ENCODE measurements at places on chromosomes 12 and 14. TPM values are rescaled to one million over a fixed set of nuclear protein-coding genes. Genes with fewer than 3 reads are reported as not detected.

Gene FBLN5
- total RNA-seq: 49.2 TPM

- no peaks in the 10 kb centered on the region for H3K27me3 ChIP-seq
- no peak for DNase-seq
- H3K27ac ChIP-seq: no peak overlapping the region
Measured at GRCh38 chr14:90665321-90666000, 150.8 kb downstream of the TTC7B start.

Gene OTX2
- not detected for total RNA-seq

DNA sequence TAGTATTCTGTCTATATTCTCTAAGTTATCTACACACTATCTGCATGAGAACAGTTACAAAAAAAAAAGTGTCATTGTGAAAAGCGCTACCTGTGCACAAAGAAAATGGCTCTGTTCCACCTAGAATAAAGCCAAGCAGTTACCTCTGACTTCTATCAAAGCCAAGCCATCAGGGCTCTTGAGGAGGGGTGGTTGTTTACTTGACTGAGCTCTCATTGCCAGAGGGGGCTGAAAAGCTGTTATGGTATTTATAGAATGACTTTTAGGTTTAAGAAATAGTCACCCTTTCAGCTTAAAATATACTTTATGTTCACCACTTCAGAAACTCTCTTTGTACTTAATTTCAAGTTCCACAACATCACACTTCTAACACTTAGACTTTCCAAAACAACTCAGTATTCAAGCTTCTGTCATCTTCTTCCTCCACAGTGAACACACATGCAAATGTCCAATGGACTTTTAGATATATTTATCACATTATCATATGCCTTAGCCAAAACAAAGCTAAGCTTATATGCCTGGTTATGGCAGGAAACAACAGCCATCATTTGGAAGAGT lies 7.5 kb downstream of the ITPR2 start:
- DNase-seq: no peak
- no peaks in the 10 kb centered on the region for H3K27me3 ChIP-seq
- no peaks in the 10 kb centered on the region for H3K36me3 ChIP-seq
- no peak overlapping the region for H3K27ac ChIP-seq
- no peaks in the 10 kb centered on the region for H3K4me1 ChIP-seq

DNA sequence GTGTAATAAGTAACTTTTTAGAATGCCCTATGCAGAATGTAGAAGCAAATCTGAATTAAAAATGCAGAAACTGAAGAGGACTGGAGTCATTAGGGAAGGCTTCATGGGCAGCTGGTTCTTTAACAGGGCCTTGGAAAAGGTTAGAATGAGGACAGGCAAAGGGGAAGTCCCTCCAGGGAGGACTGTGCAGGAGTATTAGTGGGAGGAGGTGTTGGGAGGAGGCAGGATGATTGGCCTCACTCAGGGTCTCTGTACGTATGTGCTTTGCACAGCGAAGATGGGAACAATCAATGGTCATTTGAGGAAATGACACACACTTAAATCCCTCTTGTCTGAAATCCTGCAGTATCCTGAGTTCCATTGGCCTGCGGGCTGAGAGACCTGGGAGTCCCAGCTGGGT lies 119.7 kb downstream of the PTCSC3 start:
- no peaks in the 10 kb centered on the region for H3K27me3 ChIP-seq
- DNase-seq: no peak
- no peak overlapping the region for H3K27ac ChIP-seq

DNA sequence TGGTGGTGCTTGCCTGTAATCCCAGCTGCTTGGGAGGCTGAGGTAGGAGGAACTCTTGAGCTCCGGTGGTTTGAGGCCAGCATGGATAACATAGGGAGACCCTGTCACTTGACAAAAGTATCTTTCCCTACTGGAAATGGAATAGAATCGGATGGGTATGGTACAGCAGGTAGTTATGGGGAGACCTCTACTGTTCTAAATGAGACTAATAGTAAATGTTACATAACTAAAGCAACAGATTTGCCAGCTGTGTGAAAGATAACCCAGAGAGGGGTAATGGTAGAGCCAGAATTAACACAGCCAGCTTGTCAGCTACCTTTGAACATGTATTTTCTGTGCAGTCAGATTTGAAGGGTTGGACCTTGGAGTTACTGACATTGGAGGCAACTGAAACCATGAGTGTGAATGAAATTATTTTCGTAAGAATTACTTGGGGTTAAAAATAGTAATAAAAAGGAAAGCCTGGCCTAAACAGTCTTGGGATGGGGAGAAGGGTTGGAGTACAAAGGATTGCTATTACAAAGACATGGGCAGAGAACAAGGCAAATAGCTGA lies 21.7 kb upstream of the NUP107 start:
- H3K27ac ChIP-seq: no peak overlapping the region
- no peak overlapping the region for H3K4me3 ChIP-seq
- H3K4me1 ChIP-seq: no peaks in the 10 kb centered on the region
- peaks cover 7% of the 10 kb centered on the region for H3K36me3 ChIP-seq
- H3K27me3 ChIP-seq: no peaks in the 10 kb centered on the region
- DNase-seq: no peak

DNA sequence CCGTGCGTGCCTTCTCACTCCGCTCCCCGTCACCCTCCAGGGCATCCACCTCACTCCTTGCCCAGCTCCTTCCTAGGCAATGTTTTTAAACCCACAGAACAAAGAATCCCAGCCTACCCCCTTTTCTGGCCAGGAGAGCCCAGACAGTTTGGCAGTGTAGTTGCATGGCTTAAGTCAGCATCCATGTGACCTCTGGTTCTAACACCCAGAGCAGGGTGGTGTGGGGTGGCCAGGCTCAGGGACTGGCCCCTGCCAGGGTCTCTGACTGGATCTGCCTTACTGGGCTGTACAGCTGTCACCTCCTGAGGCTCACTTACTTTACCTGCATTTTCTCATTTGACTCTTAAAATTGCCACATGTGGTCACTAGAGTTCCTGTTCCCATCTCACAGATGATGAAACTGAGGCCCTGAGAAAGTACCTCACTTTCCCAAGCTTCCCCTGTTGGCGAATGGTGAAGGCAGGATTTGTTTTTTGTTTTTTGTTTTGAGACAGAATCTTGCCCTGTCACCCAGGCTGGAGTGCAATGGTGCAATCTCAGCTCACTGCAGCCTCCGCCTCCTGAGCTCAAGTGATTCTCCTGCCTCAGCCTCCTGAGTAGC lies 18.3 kb downstream of the SDS start:
- no peak overlapping the region for H3K4me3 ChIP-seq
- H3K36me3 ChIP-seq: no peaks in the 10 kb centered on the region
- no peaks in the 10 kb centered on the region for H3K4me1 ChIP-seq
- H3K27me3 ChIP-seq: no peaks in the 10 kb centered on the region
- H3K27ac ChIP-seq: no peak overlapping the region

DNA sequence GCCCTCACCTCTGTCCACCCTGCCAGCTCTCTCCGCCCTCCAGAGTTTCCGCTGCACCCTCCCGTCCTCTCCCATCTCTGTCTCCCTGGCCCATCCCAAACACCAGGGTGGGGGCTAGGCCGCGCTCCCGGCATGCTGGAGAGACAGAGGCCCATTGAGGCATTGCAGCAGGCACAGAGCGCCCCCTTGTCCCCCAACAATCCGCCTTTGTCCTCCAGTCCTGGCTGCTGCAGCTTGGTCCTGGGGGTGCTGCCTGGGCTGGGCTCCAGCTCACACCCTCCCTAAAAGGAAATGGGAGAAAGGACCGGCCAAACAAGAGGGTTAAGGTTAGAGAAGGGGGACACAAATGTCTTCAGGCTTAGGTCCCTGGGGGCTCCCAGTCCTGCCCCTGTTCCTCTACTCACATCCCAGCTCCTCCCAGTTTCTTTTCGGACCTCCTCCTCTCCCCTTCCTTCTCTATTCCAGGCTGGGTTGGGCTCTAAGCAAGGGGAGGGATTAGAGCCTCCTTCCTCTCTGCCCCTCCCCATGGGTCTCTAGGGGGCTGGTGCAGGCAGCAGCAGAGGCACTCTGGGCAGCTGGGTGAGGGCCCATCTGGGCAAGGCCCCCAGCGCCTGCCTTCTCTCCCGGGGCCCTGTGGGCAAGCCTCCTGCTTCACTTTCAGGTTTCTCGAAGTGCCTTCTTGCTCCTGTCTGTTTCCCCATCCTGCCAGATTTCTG lies at the start of gene CMTM5:
CMTM5 (plus strand) TSS at position 565 of the 716 bp plus-strand sequence. CDS start 206 bp downstream, outside the sequence.
- peak within 1 kb of the TSS; percentile 38 for H3K27ac ChIP-seq
- H3K4me1 ChIP-seq: no peaks in the 10 kb centered on the region
- no peak for DNase-seq
- H3K27me3 ChIP-seq: no peaks in the 10 kb centered on the region
- no peak within 1 kb of the TSS for H3K4me3 ChIP-seq

DNA sequence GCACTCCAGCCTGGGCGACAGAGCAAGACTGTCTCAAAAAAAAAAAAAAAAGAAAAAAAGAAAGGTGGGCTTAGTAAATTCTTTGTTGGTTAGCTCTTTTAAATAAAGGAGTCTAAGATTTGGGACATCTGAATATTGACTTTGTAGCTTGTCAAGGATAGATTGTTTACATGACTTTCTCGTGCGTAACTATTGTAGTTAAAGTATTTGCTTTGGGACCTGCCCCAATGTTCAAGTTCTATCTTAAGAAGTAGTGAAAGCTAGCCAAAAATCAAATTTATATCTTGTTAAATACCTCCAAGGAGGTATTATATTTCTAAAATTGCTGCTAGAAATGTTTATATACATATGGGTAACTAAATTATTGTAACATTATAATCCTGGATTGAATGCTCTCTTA lies 32.4 kb downstream of the PTPN21 start:
- peaks cover 25% of the 10 kb centered on the region for H3K4me1 ChIP-seq
- H3K4me3 ChIP-seq: no peak overlapping the region
- H3K27me3 ChIP-seq: no peaks in the 10 kb centered on the region
- no peak overlapping the region for H3K27ac ChIP-seq
- H3K36me3 ChIP-seq: no peaks in the 10 kb centered on the region

Gene C14orf39
- not detected for total RNA-seq

DNA sequence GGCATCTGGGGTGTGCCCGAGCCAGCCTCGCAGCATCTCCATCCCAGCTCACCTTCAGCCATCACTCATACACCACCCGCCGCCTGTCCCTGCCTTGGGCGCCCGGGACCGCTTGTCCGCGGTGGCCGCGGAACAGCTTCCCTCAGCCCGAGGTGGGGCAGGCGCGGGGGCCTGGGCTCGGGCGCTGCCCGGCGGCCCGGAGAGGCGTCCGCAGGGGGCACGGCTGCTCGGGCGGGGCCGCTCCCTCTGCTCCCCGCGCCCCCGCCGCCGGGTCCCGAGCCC lies 430 bp downstream of the SLC41A2 start:
- peak overlapping the region; percentile 91 for H3K27ac ChIP-seq
- DNase-seq: peak; percentile 54
- H3K27me3 ChIP-seq: no peaks in the 10 kb centered on the region
- H3K36me3 ChIP-seq: no peaks in the 10 kb centered on the region
- H3K4me3 ChIP-seq: peak overlapping the region; percentile 92
- peaks cover 28% of the 10 kb centered on the region for H3K4me1 ChIP-seq

- no peaks in the 10 kb centered on the region for H3K36me3 ChIP-seq
- H3K27ac ChIP-seq: no peak overlapping the region
- H3K4me1 ChIP-seq: no peaks in the 10 kb centered on the region
- no peaks in the 10 kb centered on the region for H3K27me3 ChIP-seq
- no peak for DNase-seq
- no peak overlapping the region for H3K4me3 ChIP-seq
Measured at GRCh38 chr12:59742841-59743240, 147.0 kb downstream of the SLC16A7 start.

DNA sequence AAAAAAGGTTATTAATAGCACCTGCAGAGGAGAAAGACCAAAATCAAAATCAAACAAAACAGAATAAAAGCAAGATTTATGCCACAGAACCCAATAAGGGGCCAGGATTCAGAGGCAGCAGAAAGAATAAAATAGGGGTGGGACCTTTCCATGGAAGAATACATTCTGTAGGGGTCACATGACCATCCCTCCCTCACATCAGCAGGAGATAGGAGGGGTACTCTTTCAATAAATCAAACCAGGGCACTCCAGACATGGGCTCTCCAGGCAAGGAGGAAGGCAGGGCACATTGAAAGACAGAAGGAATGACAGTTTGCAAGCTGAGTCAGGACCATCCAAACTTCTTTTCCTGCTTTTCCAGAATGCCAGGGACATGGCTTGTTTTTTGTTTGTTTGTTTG lies 39.8 kb downstream of the OTX2 start:
- H3K4me1 ChIP-seq: no peaks in the 10 kb centered on the region
- H3K27ac ChIP-seq: no peak overlapping the region
- no peak overlapping the region for H3K4me3 ChIP-seq
- DNase-seq: no peak
- H3K36me3 ChIP-seq: no peaks in the 10 kb centered on the region

GRCh38 chr14:95833429-95833828 lies 43.2 kb upstream of the TUNAR start:
- no peak overlapping the region for H3K4me3 ChIP-seq
- no peak for DNase-seq

Gene LPAR5
- 30.1 TPM for total RNA-seq

Gene GPRC5D
- 0.48 TPM for total RNA-seq

GRCh38 chr14:95769976-95770375 lies 56.1 kb upstream of the TCL1A start:
- no peaks in the 10 kb centered on the region for H3K36me3 ChIP-seq
- no peaks in the 10 kb centered on the region for H3K4me1 ChIP-seq
- H3K4me3 ChIP-seq: no peak overlapping the region
- no peaks in the 10 kb centered on the region for H3K27me3 ChIP-seq
- no peak overlapping the region for H3K27ac ChIP-seq

DNA sequence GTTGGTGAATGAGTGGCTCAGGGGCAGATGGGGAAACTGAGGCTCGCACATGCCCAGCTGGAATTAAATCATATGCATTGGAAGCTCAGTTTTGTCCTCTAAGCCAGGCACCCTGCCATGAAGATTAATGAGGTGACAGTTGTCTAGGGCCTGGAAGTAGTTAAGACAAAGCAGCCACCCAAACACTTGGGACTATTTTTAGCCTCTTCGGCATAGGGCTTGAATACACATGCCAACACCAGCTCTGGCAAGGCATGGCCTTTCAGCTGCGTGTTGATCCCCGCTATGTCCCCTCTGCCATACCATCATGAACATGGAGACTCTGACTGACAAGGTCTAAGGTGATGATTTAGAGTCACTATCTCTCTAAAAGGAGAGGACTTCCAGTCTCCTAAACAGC lies 250.2 kb downstream of the KSR2 start:
- H3K4me3 ChIP-seq: no peak overlapping the region
- no peaks in the 10 kb centered on the region for H3K36me3 ChIP-seq
- no peak for DNase-seq
- H3K4me1 ChIP-seq: no peaks in the 10 kb centered on the region
- no peak overlapping the region for H3K27ac ChIP-seq

Gene WSCD2
- not detected for total RNA-seq

- no peak for DNase-seq
- no peaks in the 10 kb centered on the region for H3K27me3 ChIP-seq
- peaks cover 16% of the 10 kb centered on the region for H3K4me1 ChIP-seq
- H3K36me3 ChIP-seq: no peaks in the 10 kb centered on the region
- H3K27ac ChIP-seq: no peak overlapping the region
Measured at GRCh38 chr12:123109319-123109772, 41.5 kb downstream of the PITPNM2 start.

GRCh38 chr12:107822356-107822755 lies 47.9 kb downstream of the ASCL4 start:
- DNase-seq: no peak
- no peaks in the 10 kb centered on the region for H3K36me3 ChIP-seq
- H3K4me1 ChIP-seq: no peaks in the 10 kb centered on the region
- H3K27ac ChIP-seq: no peak overlapping the region
- no peaks in the 10 kb centered on the region for H3K27me3 ChIP-seq

Gene KRT7
- 0.95 TPM for total RNA-seq
